Fibroblast of skin of left quadriceps (primary cell): ENCODE measurements at places on chromosomes 7 and 10.

GRCh38 chr10:121325490-121326231, 272.6 kb downstream of the FGFR2 start:
- DNase-seq: no peak

GRCh38 chr10:122854648-122855047, 9.0 kb upstream of the CUZD1 start:
- no peak for DNase-seq

DNA sequence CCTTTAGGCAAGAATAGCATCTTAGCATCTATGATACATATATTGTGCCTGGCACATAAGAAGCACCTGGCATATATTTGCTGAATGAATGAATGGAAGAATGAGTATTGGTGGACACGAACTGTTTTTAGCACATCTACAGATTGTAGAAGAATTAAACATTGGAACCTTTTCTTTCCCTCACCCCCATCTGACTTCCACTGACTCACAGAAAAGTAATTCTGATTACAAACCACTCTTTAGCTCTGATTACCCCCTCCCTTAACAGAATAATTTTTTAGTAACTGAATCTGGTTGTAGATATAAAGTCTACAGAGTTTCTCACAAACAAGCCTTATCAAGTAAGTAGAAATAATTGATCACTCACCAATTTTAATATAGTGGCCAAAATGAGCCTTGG, 31.9 kb downstream of the SLC26A4 start:
- DNase-seq: no peak

- DNase-seq: no peak
Measured at GRCh38 chr7:155483868-155484325, 26.0 kb downstream of the EN2 start.

DNA sequence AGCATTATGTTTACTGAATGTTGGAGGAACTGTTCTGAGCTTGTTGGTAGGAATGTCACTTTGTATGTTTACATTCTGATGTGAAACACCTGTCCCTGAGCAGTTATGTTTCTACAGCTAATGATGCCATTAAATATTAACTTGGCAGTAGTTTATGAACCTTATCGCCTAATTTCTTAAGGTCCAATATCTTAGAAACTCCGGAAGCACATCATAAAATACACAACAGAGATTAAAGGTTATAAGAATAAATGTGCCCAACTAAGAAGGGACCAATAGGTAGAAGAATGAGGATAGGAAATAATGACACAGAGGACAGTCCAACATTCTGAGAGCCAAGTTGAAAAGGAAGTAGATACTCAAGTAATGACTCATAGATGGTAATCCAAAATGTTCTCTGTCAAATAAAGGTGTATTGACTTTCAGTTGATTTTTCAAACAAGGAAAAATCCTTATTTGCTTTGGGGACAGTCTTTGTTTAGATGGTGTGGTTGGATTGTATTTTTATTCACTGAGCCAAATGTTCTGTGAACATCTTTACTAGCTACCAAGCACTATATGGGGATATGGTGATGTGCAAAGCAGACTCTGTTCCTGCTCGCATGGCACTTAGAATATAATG, 31.9 kb downstream of the LCOR start:
- no peak for DNase-seq

- no peak for DNase-seq
Measured at GRCh38 chr10:124524991-124525653, 63.5 kb downstream of the LHPP start.

DNA sequence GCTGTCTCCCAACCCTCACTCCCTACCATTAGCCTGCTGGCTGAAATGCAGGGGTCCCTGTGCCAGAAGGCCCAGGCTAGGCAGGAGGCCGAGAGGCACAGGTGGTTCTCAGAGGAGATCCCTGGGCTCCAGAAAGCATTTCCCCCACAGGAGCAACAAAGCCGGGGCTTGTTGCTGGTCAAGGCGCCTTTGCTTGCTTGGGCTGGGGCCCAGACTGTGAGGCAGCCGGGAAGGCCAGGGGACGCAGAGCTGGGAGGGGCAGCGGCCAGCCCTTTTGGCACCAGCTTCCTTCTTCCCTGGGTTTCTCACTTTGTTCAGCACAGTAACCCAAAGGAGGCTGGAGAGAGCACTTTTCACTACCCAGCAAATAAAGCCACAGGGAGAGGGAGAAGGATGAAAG, 48.6 kb downstream of the FBXW4 start:
- no peak for DNase-seq

- DNase-seq: no peak
Measured at GRCh38 chr7:112873831-112874553, 83.8 kb upstream of the TMEM168 start.

- DNase-seq: peak; percentile 55
Measured at GRCh38 chr7:55052741-55053427, 34.1 kb downstream of the EGFR start.
